Posterior vena cava (tissue), 2 donors: ENCODE measurements at places on chromosomes 6 and 20. TPM values are rescaled to one million over a fixed set of nuclear protein-coding genes. Genes with fewer than 3 reads are reported as not detected.

GRCh38 chr6:167770291-167770955 is 56.3 kb upstream of the AFDN start:
- peak; percentile 53 for DNase-seq

TMC2 gene
- total RNA-seq: 0.56 TPM

DNA sequence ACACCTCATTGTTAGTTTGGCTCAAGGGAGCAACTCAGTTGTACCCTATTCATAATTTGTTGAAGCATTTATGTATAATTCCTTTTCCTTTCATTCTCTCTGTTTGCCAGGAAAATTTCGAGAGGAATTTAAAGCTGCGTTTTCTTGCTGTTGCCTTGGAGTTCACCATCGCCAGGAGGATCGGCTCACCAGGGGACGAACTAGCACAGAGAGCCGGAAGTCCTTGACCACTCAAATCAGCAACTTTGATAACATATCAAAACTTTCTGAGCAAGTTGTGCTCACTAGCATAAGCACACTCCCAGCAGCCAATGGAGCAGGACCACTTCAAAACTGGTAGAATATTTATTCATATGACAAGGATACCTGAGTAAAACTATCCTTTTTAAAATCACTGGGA is 45.2 kb upstream of the GFRAL start:
- no peak for DNase-seq

OR2H2 gene
- not detected for total RNA-seq

LBP gene
- 4.8 TPM for total RNA-seq

DNA sequence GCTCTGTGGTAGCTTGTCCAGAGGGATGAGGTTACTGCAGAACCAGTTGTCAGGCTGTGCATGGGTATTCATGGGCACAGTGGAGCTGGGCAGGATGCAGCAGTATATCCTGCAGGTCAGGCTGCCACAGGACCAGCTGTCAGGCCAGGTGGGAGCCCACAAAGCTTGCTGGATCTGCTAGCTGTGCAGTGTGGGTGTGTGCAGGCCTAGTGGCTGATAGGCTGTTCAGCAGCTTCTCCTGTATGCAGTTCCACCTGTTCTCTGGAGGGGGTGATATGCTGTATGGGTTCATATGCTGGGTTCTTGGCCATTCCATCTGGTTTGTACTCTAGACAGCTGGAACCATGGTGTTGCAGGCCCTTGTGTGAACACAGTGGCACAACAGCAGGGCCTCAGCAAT is 40.6 kb upstream of the TPD52L1 start:
- DNase-seq: no peak

DEF6 gene
- total RNA-seq: 6.0 TPM

- no peak for DNase-seq
These were observed 27.4 kb downstream of the KCNQ5 start for GRCh38 chr6:72649032-72649984.

DNA sequence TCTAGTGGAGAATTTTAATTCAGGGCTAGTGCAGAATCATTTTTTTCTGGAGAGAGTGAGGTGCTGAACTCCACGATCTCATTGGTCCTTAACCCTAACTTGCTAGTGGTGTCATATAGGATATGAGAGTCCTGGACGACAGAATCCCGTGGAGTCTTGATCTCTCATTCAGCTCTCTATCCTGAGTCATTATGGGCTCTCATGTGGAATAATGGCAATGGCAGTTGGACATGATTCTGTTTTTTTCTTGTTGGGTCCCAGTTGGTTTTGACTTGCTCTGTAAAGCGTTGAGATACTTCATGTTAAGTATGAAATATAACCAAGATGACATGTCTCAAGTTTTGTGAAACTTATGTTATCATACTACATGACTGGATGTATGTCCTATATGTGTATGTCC is 6.3 kb upstream of the RNF144B start:
- DNase-seq: no peak

SLC26A8 gene
- total RNA-seq: 0.24 TPM

DNA sequence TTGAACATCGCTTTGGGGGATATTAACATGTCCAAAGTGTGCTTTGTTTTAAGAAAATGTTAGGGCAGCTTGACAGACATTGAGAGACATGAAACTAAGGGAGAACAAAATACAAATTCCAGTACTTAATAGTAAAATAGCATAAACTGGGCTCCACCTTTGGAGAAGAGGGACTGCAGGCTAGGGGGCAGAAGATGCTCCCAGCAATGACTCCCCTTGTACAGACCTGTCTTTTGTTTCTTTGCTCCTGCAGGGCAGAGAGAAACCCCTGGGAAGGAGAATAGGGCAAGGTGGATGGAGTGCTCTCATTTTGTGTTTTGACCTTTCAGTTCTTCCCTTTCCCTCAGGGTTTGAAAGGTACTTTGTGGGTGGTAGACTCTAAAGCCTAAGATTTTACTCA is 115.6 kb upstream of the PLCB4 start:
- no peak for DNase-seq

VSTM2L gene
- total RNA-seq: 6.4 TPM

BICRAL gene
- total RNA-seq: 18.5 TPM

- no peak for DNase-seq
These were observed 5.0 kb downstream of the TMEM239 start for GRCh38 chr20:2820896-2821869.

AKAP7 gene
- total RNA-seq: 12.0 TPM

HSPA1L gene
- 1.4 TPM for total RNA-seq

DNA sequence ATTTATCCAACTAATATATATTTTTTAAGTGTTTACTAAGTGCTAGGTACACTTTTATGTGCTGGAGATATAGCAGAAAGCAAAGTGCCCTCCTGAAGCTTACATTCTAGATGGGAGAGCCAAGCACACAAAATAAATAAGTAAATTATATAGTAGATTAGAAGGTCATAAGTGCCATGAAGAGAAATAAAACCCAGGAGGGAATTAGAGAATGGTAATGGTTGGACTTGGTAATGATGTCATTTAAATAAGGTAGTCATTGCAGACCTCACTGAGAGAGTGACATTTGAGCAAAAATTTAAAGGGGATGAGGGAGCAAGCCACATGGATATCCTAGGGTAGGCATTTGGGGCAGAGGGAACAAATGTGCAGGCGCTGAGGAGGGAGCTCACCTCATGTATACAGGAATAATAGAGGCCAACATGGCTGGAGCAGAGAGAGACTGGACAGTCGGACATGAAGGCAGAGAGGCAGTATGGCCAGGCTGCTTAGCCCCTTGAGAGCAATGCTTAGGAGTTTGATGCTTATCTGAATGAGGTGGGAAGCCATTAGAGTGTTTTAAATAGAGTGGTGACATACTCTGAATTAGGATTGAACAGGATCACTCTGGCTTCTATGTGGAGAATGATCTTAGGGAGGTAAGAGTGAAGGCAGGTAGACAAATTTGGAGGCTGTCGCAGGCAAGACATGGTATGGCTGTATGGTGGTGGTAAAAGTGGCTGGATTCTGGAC is 14.1 kb downstream of the DSE start:
- DNase-seq: no peak

DEFB126 gene
- not detected for total RNA-seq

DNA sequence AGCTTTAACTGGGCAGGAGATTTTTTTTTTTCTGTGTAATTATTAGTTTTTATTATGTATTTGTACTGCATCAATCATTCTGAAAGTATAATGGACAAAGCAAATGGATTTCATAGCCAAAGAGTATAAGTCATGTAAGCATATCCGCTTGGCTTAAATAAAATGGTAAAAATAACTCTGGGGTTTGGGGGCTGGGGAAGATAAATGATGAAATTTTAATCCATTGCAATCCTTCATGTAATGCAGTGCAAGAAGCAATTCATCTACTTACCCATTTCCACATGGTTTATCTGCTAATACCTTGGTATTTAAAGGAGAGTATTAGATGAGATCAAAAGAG is 781.4 kb downstream of the QKI start:
- no peak for DNase-seq

DNA sequence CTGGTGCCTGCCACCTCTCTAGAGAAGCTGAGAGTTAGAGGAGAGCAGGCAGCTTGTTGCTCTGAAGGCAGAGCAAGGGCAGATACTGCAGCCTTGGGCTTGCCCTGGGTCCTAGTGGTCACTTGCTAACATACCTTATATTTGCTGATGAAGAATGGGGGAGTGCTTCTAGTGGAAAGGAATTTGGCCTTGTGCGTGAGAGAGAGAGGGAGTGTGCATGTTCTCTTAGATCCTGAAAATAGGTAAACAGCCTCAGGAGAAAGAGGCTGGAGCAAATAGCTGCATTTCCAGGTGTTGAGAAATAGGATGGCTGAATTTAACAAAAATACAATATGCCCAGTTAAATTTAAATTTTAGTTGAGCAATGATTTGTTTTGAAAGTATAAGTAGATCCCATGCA is 724.5 kb upstream of the FLRT3 start:
- no peak for DNase-seq

DNA sequence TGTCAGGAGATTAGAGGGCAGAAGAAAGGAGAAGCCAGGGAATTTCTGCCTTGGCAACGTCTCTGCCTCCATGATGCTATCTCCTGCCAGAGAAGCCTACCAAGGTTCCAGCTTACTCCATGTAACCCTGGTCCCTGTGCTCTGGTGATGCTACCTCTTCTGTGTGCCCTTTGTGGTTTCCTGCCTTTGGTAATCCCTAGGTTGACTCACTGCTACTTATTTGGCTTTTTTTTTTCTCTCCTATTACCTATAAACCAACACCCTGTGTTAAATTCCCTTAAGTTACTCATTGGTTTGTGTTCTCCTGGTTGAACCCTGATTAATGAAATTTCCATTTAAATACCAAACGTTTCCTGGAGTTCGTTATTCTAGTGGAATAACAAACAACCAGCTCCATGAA is 527.8 kb upstream of the FLRT3 start:
- DNase-seq: no peak

DNA sequence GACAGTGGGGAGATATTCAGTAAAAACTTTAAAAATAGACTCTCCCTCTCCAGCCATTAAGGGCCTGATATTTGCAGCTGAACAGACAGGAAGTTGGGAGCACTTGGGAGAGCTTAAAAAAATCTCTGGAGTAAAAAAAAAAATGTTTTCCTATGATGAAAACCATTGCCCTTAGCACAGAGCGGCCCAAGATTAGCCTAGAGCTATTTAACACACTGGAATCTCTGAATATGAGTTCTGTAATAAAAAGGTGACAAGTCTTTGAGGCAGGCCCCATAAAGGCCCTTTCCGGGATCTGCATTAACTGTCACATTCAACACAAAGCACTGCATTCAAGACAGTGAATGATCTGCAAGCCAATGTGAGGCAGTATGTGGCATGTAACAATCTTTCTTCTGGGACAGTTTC is 393.7 kb downstream of the ZFAND3 start:
- DNase-seq: no peak

- DNase-seq: no peak
These were observed 114.7 kb downstream of the ZFAND3 start for GRCh38 chr6:37934276-37934675.

PRDM13 gene
- total RNA-seq: not detected
